Large intestine (tissue), 12 donors: ENCODE measurements at places on chromosomes 11 and 22.

DNA sequence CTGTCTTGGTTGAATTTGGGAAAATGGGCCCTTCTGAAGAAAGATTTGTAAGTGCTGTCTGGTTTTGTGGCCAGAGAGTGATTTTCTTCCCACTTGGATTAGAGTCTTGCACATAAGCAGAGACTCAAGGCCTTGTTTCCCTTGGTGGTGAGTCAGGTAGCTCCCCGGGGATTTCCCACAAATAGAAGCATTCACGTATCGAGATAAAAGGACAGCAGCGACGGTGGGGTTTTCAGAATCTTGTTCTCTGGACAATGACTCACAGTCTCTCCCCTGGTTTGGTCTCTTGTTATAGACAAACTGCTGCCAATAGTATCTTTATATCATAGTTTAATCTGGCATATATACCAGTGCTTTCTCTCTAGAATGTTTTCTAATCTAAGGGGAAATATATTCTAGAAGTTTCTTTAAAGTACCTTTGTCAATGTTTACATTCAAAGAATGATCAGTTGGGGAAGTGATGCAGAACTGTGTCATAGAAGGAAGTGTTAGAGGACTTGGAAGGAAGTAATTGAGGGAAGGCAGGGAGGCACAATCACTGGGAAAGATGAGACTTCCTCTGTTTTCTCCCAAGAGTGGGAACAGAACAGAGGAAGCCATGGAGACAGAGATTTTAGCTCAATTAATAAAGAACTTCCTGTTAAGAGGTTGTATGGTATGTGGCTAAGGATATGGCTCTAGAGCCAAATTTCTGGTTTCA is 18.1 kb downstream of the POLA2 start:
- peaks cover 24% of the 10 kb centered on the region for H3K36me3 ChIP-seq
- no peaks in the 10 kb centered on the region for H3K27me3 ChIP-seq
- peaks cover 39% of the 10 kb centered on the region for H3K4me1 ChIP-seq
- peak overlapping the region; percentile 52 for H3K27ac ChIP-seq
- H3K4me3 ChIP-seq, result no peak overlapping the region
- peak; percentile 74 for DNase-seq

DNA sequence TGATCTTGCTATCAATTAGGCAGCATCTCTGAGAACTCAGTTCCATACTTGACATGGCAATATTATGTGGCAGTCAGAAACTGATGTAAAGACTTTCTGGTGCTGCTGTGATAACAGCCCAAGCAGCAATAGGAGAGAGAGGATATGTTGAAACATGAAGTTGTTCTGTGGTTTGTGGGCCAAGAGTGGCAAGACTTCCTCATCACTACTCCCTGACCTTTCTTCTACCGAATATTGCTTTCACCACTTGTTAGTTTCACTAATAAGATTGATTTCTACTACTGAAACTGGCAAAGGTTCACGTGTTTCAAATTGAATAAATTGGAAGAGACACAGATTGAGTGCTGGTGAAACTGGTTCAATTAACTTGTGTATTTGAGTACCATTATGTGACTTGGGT is 852.6 kb upstream of the RAG2 start:
- H3K4me3 ChIP-seq, result no peak overlapping the region
- H3K27me3 ChIP-seq, result no peaks in the 10 kb centered on the region
- DNase-seq, result peak; percentile 24
- H3K36me3 ChIP-seq, result no peaks in the 10 kb centered on the region
- H3K4me1 ChIP-seq, result peaks cover 14% of the 10 kb centered on the region

DNA sequence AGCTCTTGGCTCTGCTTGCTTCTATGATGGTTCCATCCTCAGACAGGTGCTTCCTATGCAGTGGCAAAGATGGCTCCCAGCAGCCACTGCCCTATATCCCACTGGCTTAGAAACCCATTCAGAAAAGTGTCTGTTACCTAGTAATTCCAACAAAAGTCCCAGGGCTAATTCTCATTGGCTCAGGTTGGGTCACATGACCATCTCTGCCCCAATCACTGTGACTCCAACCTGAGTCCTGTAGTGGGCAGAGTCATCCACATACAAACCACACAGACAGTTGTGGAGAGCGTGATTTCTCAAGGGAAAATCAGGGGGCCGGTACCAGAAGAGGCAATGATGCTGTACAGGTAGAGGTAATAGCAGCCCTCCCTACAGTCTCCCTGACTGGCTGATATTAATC is 67.5 kb downstream of the LHFPL7 start:
- H3K4me1 ChIP-seq, result no peaks in the 10 kb centered on the region
- no peak for DNase-seq
- H3K4me3 ChIP-seq, result no peak overlapping the region
- H3K36me3 ChIP-seq, result peaks cover 32% of the 10 kb centered on the region

GRCh38 chr11:104836691-104837090 is 61.6 kb downstream of the CASP12 start:
- H3K4me1 ChIP-seq, result no peaks in the 10 kb centered on the region
- no peak for DNase-seq
- H3K36me3 ChIP-seq, result no peaks in the 10 kb centered on the region
- H3K27ac ChIP-seq, result no peak overlapping the region
- no peaks in the 10 kb centered on the region for H3K27me3 ChIP-seq
- H3K4me3 ChIP-seq, result no peak overlapping the region
